Stimulated activated naive CD8-positive, alpha-beta T cell treated with anti-CD3 and anti-CD28 coated beads, Interleukin-15, amount 100 ng/mL, for 72 hours (primary cell): ENCODE measurements at places on chromosomes 6 and 20.

- no peak for DNase-seq
Observed at GRCh38 chr6:105151644-105152043, 28.2 kb downstream of the POPDC3 start.

GRCh38 chr6:52125139-52125538, 37.7 kb upstream of the PKHD1 start:
- no peak for DNase-seq

GRCh38 chr6:49535795-49536194, 14.7 kb upstream of the C6orf141 start:
- DNase-seq = no peak

GRCh38 chr20:2312876-2313275, 17.1 kb downstream of the TGM3 start:
- DNase-seq = no peak

DNA sequence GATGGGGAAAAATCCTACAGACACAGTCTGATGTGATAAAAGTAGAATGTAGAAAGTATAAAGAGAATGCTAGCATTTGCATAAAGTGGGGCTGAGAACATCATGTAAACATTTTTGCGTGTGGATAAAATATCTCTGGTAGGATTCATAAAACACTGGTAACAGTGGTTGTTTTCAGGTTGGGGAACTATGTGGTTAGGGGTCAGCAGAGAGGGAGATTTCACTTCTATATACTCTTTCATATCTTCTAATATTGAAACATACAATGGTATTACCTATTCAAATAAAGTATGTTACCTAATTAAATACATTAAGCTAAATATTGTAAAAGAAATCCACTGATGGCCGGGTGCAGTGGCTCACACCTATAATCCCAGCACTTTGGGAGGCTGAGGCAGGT, 96.2 kb upstream of the CCDC167 start:
- DNase-seq = no peak

GRCh38 chr6:26441977-26442376, 1.7 kb downstream of the BTN3A3 start:
- no peak for DNase-seq
